ENCODE measurements at places on chromosomes 16 and 17. TPM values are rescaled to one million over a fixed set of nuclear protein-coding genes. Genes with fewer than 3 reads are reported as not detected.

The NTN3 gene
- 0.38 TPM for polyA plus RNA-seq

DNA sequence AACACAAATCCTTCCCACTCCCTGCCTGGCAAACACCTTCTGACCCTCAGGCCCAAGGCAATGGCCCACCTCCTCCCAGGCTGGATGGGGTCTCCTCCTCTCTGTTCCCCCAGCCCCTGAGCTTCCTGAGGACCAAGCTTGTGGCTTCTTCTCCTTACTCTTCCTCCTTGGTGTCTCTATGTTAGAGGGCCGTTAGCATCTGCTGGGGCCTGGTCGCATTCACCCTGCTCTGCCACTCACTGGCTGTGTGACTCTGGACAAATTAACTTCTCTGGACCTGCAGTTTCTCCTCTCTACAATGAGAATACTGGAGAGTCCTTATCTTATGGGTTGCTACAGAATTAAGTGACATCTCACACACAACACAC is 725 bp upstream of the MT2A start:
- DNase-seq, result no peak

- DNase-seq, result peak; percentile 7
Observed at GRCh38 chr16:83744441-83744981, 63.3 kb upstream of the HSBP1 start.

DNA sequence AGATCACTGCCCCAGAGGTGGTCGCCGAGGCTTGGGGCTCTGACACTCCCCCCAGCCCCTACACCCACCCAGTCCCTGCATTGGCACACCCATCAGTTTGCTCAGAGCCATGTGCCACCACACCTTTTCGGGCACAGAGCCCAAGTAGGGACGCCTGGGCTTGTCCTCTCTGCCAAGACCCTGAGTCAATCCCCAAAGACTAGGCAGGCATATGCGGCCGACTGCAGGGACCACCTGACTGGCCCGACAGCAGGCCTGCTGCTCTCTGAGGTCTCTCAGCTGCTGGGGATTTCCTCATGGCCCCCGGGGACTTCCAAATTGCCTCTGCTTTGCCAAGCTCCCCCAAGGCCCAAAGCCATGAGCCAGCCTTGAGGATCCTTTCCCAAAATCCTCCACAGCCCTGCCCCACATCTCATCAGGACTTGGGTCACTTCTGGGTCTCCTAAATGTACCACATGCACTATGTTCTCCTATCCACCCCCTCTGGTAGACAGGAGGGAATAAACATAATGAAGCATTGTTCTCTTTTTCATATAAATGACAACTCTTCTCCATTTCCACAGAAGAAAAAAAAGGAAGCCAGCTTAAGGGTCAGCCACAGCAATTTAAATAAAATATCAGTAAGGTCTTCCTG is 30.6 kb downstream of the MYO18A start:
- DNase-seq, result peak; percentile 36

- DNase-seq, result no peak
Observed at GRCh38 chr17:65786479-65786878, 225.0 kb upstream of the AXIN2 start.

- DNase-seq, result peak; percentile 73
Observed at GRCh38 chr17:7686222-7687071, 843 bp downstream of the TP53 start.

The SLC38A7 gene
- 16.4 TPM for polyA plus RNA-seq

GRCh38 chr17:50668838-50669581 is 34.3 kb downstream of the ABCC3 start:
- no peak for DNase-seq

GRCh38 chr16:44655-45054 is 8.8 kb downstream of the POLR3K start:
- no peak for DNase-seq

DNA sequence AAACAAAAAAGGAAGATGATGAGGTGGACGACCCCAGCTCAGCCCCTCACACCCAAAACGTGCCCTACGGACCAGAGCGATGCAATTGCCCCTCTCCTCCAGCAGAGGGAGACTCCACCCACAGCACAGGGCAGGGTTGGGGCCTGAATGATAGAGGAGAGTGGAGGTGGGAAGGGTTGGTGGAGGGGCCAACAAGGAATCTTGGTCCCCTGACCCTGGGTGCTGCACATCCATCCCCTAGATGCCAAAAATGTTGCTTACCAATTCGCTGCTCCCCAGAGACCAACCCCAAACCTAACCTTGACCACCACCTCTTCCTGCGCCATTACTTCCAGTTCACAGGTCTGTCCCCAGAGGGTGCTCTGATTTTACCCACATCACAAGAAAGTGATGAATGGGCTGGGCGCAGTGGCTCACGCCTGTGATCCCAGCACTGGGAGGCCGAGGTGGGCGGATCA is 12.9 kb downstream of the P2RX5 start:
- no peak for DNase-seq

GRCh38 chr16:64478252-64478906 is 643.5 kb downstream of the CDH11 start:
- DNase-seq, result peak; percentile 54

GRCh38 chr17:74957935-74958740 is 14.4 kb downstream of the HID1 start:
- peak; percentile 28 for DNase-seq

GRCh38 chr17:64281962-64282752 is 19.1 kb upstream of the TEX2 start:
- DNase-seq, result peak; percentile 83

GRCh38 chr16:86010680-86011141 is 111.7 kb downstream of the IRF8 start:
- DNase-seq, result no peak

The AOC3 gene
- polyA plus RNA-seq, result 0.10 TPM

GRCh38 chr17:51200295-51200694 is 34.1 kb downstream of the NME2 start:
- no peak for DNase-seq

GRCh38 chr17:72405662-72406230 is 284.9 kb downstream of the SOX9 start:
- DNase-seq, result no peak

The SMIM36 gene
- not detected for polyA plus RNA-seq

- no peak for DNase-seq
Observed at GRCh38 chr17:3866276-3866675, 20.2 kb upstream of the NCBP3 start.

- no peak for DNase-seq
Observed at GRCh38 chr16:78478267-78478861, 378.9 kb downstream of the WWOX start.

GRCh38 chr16:2296661-2297505 is 29.0 kb upstream of the RNPS1 start:
- no peak for DNase-seq

GRCh38 chr16:73504591-73505575 is 457.0 kb upstream of the ZFHX3 start:
- DNase-seq, result no peak

- no peak for DNase-seq
Observed at GRCh38 chr17:36989173-36989572, 40.4 kb downstream of the AATF start.

- DNase-seq, result no peak
Observed at GRCh38 chr16:80014241-80014939, 413.9 kb upstream of the MAF start.

DNA sequence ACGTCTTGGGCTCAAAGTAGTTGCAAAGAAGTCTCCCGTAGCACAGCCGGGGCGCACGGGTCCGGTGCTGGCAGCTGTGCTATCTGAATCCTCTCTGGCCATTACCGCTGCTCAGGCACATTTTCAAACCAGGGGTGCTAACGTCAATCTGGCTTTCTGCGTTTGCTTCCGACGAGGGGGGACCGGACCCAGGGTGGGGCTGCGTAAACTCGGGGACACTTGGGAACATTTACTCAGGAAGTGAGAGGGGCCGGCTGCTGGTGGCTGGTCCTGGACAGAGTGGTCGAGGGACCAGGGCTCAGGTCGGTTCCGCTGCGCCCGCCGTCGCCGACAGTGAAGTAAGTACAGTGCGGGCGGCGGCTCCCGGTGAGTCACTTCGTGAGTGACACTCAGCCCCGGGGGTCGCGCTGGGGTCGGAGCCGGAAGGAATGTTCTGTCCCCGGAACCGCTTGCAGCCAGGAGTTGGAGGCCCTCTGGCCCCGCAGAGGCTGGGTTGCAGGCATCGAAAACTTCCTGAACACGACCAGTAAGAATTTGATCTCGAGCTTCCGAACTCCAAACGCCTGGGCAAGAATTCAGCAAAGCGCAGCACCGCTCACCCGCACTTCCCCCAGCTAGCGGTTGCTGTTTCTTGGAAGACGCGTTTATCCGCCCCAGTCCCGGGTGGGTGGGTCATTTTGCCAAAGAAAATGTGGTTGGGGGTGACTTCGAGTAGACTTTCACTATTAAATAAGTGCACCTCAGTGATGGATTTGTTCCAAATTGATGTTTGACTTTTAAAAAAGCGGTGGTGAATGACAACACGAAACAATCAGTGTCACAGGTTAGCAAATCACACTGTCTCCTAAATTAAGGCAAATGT is 1.4 kb upstream of the HS3ST3B1 start:
- DNase-seq, result no peak

- no peak for DNase-seq
Observed at GRCh38 chr16:4631444-4631843, 6.8 kb downstream of the MGRN1 start.

DNA sequence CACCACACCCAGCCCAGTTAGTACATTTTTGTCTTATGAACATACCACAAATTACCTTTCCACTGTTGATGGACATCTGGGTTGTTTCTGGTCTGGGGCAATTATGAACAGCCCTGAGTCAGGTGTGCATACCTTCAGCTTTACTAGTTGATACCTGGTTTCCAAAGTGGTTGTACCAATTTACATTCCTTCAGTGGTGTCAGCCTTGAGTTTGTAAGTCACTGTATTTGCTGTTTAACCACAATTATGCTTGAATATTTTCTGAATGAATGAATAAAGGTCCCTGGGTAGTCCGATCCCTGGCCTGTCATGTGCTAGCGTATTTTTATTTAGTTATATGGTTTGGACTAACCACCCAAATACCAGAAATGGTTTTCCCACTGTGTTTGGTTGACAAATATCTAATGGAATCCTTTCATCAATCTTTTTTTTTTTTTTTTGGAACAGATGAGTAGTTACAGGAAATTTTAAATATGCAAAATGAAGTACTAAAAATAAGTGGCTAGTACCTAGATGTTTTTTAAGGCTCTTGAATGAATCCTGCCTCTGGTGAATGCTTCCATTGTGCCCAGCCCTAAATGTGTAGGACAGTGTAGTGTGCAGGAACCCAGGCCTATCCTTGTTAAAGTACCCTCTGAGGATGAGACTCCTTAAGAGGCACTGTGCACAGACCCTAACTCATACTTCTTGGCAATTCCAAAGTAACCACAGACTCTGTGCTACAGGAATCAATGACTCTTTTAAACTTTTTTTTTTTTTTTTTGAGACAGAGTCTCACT is 3.7 kb downstream of the DUSP14 start:
- DNase-seq, result peak; percentile 94

The BICDL2 gene
- 0.19 TPM for polyA plus RNA-seq

GRCh38 chr16:52212841-52213240 is 334.1 kb downstream of the TOX3 start:
- no peak for DNase-seq

The CACNG3 gene
- not detected for polyA plus RNA-seq

The TEX14 gene
- polyA plus RNA-seq, result not detected

GRCh38 chr16:56898847-56899246 is 33.1 kb upstream of the HERPUD1 start:
- DNase-seq, result no peak

DNA sequence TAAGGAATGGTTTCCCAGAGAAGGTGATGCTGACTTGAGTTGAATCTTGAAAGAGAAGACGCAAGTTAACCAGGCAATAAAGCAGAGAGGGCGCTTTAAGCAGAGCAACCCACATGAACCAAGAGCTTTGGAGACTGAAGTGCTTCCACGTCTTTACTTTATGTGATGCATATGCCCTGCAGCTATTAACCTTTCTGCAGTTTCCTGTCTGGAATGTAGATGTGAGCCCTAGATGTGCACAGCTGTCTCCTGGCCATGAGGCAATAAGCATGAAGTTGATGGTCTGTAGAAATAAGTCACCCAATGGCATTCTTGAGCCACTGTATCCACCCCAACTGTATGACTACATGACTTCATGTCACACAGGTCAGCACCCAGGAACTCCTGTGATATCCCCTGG is 5.7 kb upstream of the CHST4 start:
- DNase-seq, result no peak

The SRSF2 gene
- polyA plus RNA-seq, result 296 TPM

The PITPNM3 gene
- polyA plus RNA-seq, result 2.0 TPM

GRCh38 chr17:82110298-82110697 is 12.3 kb upstream of the FASN start:
- no peak for DNase-seq

- DNase-seq, result no peak
Observed at GRCh38 chr17:79322211-79323123, 247.8 kb downstream of the ENGASE start.

DNA sequence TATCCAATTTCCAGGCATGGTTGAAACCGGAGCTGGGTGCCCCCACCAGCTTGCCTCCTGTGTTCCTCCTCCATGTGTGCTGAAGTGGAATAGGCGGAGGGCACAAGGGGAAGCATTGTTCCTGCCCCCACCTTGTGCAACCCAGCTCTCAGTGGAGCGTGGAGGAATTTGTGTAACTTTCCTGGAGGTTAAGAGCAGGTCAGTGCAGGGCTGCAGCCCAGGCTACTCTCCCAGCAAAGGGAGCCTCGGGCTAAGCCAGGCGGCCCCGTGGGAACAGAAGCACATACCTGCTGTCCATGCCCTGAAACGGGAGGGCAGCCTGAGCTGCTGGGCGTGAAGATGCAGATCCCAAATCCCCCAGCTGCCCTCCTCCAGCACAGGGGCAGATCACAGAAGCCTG is 158.8 kb upstream of the LHX1 start:
- no peak for DNase-seq

DNA sequence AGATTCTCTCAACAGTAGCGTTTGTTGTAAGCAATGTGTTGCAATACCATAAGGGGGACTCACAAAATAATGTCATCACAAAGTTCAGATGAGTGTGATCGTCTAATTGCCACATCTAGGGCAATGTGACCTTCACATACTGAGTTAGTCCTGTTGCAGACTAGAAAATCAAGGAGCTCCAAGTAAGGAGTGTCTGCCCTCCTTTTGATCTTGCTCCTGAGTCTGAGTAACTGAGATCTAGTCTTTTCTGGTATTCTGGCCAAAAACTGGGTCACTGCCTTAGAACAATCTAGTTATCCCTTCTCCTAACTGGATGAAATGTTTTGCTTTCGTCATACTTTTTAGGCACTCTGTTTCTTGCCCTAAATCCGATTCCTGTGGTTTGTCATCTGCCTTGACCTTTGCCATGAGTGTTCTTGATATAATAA is 712.1 kb downstream of the CDH11 start:
- no peak for DNase-seq

- DNase-seq, result no peak
Observed at GRCh38 chr16:77955127-77955526, 67.2 kb upstream of the CLEC3A start.

DNA sequence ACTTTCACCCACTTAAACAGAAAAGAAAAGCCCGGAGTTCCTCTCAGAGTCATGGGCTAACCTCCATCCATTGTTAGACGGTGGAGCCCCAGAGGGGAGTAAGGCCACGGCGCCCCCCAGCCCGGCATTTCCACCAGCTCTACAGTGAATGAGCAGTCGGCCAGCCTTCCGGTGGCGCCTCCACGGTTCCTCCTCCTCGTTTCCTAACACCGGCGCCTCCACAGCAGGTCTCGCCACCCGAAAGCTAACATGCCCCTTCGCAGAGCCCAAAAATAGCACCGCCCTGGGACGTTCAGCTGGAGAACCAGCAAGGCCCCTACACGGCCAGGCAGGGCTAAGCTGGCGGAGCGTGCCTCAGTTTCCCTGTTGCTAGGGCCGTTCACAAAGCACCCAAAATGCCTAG is 858 bp downstream of the MMD start:
- DNase-seq, result no peak

- DNase-seq, result no peak
Observed at GRCh38 chr16:57889522-57889921, 81.4 kb downstream of the CNGB1 start.

GRCh38 chr16:13995194-13995593 is 75.2 kb downstream of the ERCC4 start:
- DNase-seq, result no peak

The SLC47A1 gene
- polyA plus RNA-seq, result not detected

All from IMR-90 (cell line).